SJCRH30 (cell line): ENCODE measurements at places on chromosomes 7 and 10.

- DNase-seq: peak; percentile 31
Observed at GRCh38 chr7:11193131-11193867, 219.6 kb downstream of the PHF14 start.

GRCh38 chr7:142349670-142350405 is 92.0 kb upstream of the PRSS58 start:
- DNase-seq: no peak

GRCh38 chr7:34696415-34696814 is 38.4 kb downstream of the NPSR1 start:
- DNase-seq: no peak

DNA sequence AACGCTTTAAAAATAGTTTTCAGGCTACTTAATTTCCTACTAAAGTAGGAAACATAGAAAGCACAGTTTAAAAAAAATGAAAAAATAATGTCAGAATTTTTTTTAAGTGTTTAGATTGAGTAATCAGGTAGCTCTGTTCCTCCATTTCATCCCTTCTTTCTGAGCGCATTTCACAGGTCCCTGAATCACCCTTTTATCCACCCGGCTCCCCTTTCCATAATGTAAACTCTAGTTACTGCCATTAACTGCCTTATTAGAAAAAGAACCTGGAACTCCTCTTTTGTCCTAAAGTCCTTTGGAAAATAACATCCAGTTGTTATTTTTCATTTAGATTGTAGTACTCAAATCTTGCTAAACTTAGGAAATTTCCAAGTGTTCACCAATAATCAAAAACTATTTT is 5.8 kb downstream of the KCND2 start:
- DNase-seq: no peak

DNA sequence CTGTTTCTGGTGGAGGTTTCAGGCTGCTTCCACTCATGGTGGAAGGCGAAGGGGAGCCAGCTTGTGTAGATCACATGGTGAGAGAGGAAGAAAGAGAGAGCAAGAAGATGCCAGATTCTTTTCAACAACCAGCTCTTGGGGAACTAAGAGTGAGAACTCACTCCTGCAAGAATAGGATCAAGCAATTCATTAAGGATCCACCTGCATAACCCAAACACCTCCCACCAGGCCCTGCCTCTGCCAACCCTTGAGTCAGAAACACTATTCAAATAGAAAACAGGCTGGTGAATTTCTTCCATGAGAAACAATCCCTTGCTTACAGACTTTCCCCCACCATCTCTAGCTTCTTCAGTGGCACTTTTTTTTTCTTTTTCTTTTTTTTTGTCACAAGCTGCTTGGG is 317.2 kb downstream of the GPR158 start:
- no peak for DNase-seq

DNA sequence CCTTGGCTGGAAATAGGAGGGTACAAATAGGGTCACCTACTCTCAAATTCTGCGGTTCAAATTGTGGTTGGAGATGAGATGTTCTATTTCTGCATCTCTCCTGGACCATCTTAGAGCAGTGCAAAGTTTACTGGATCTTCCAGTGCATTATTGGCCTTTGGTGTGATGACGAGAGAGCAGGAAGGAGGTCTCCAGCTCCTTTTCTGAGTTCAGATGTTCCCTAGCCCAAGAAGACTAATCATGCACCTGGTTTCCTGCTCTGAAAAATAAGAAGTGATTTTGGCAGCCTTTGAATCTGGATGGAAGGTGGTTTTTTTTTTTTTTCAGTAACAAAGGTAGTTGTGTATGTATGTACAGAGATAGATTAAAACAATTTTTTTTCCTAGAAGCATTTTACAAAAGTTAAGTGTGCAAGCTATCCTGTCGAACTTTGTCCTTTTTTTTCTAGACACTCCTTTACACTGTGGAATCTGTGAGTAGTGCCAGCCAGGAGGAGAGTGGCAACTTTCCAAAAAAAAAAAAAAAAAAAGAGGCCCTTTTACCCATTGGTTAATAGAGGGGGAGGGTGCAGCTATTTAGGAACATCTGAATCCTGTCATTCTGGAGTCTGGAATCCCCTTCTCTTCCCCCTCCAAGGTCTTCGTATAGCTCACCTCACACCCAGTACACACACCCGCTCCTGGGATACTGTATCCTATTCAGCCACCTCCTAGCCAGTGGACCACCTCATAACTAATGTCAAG is 26.3 kb downstream of the PAPSS2 start:
- no peak for DNase-seq

- DNase-seq: no peak
Observed at GRCh38 chr7:145584401-145584800, 532.2 kb upstream of the CNTNAP2 start.

DNA sequence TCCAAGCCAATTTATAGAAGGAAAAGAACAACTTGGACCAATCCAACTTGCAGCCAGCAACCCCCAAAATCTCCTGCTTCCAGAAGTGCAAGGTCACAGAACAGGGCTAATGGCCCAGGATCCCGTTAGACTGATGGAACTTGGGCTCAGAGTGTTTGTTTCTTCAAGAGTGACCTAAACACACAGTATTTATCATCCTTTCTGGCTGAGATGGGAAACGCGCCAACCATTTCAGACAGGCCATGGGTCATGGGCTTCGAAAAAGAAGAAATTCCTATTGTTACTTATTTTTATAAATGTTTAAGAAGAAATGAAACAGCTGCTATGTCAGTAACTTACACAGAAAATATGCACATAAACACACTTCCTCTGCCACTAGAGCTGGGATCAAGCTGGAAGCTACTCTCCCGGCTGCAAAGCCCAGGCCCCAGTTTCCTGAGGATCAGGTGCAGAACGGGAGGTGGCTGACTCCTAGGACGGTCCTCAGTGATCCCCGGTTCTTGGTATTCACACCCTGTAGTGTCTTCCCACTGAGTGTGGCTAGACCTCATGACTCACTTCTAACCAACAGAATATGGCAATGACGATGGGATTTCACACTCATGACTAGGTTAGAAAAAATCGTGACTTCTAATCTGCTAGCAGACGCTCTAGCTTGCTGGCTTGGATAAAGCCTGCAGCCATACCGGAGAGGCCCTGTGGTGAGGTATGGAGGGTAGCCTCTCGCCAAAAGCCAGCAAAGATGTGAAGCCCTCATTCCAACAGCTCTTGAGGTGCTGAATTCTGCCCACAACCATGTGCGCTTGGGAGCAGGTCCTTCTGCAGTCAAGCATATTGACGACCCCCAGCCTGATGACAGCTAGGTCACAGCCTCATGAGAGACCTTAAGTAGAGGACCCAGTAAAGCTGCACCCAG is 60.2 kb downstream of the CHST15 start:
- no peak for DNase-seq
